ENCODE measurements at places on chromosomes 2 and 18.

- no peak for DNase-seq
Observed at GRCh38 chr2:36406296-36406695, 50.7 kb downstream of the CRIM1 start.

- no peak for DNase-seq
Observed at GRCh38 chr18:74353169-74353775, 37.6 kb downstream of the C18orf63 start.

GRCh38 chr2:181573140-181573736 is 83.7 kb downstream of the CERKL start:
- DNase-seq: no peak

GRCh38 chr2:189161894-189162293 is 17.7 kb downstream of the COL5A2 start:
- DNase-seq: no peak

- no peak for DNase-seq
Observed at GRCh38 chr18:59372975-59373374, 13.9 kb upstream of the LMAN1 start.

DNA sequence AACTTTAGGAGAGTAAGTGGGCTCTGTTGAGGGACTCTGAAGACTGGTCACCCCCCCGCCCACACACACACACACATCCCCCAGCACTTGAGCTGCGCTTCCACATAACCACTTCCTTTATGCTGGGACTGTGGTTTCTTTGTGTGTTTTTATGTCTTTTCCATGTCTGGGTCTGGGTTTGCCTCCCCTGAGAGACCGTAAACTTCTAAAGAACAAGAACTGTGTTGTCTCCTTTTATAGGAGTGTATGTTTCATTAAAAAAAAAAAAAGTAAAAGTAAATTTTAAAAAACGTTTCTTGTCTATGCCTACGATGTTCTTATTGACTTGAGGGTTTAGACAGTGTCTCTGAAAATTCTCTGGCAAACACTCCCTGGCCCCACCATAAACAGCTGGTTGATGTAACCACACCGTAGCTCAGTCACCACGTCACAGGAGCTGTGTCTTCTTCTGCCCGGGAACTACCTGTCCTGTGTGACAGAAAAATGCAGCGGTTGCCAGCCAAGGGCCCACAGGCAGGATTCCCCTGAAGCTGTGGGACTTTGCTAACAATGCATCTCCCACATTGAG is 68.0 kb downstream of the KLHL29 start:
- DNase-seq: no peak

GRCh38 chr18:59810735-59811520 is 88.9 kb upstream of the PMAIP1 start:
- no peak for DNase-seq

GRCh38 chr2:64779117-64779690 is 125.5 kb upstream of the SERTAD2 start:
- DNase-seq: no peak
